ENCODE measurements at places on chromosomes 7 and 10. TPM values are rescaled to one million over a fixed set of nuclear protein-coding genes. Genes with fewer than 3 reads are reported as not detected.

The GIMAP1 gene
- total RNA-seq: 10.2 TPM

The EFCAB10 gene
- not detected for total RNA-seq

The GHRHR gene
- total RNA-seq: not detected

The XRCC2 gene
- total RNA-seq: 0.42 TPM

The ZNF727 gene
- total RNA-seq: 2.3 TPM

The TMEM176B gene
- 56.7 TPM for total RNA-seq

The VWA2 gene
- under 0.01 TPM for total RNA-seq

The FFAR4 gene
- total RNA-seq: not detected

The WDFY4 gene
- 2.3 TPM for total RNA-seq

The NRG3 gene
- 0.17 TPM for total RNA-seq
